Fibroblast of skin of scalp (primary cell): ENCODE measurements at places on chromosomes 5 and 9.

DNA sequence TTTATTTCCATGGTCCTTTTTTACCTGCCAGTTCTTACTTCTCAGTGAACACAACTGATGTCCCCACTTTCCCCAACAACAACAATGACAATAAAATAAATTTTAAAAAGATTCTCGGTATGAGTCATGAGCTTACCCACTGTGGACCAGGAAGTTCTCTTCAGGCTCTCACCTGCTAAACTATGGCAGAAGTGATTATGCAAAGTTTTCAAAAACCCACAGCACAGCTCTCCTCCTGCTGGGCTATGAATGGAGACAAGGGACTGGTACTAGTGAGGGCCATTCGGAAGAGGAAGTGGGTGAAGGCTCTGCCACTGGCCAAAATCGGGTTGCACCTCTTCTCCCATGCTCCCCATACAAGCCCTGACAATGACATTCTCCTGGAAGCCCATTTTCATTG, 429.4 kb downstream of the PIK3R1 start:
- no peak for DNase-seq

- DNase-seq, result peak; percentile 53
These were observed 71.8 kb downstream of the ADAMTSL1 start for GRCh38 chr9:18545636-18546360.

GRCh38 chr9:17725399-17726010, 146.6 kb downstream of the SH3GL2 start:
- DNase-seq, result no peak

DNA sequence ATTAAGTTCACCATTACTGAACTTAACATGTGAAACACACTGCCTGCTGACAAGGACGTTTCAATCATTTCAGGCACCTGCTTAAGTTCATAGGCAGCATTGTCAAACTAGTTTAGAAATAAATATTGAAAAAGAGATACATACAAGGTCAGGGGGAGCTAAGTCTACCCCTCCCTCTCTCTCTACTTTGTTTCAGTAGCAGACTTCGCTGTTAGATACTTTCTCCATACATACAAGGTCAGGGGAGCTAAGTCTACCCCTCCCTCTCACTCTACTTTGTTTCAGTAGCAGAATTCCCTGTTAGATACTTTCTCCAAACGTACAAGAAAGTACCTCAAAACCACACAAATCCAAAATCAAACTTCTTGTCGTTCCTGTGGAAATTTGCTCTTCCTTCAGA, 387.4 kb upstream of the PDE4D start:
- no peak for DNase-seq

DNA sequence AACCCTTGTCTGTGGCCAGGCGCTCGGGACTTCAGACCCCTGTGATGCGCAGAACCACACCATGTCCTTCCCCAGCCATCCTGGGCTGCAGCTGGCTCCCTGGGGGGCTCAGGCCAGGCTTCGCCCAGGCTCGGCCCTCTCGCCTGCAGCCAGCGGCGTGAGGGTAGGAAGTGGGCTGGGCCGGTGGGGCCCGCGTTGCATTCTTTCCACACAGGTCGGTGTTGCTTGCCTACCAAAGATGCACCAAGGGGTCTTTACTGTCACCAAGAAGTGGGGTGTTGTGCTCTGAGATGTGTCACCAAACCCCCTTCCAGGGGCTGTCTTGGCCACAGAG, 48.3 kb upstream of the RNF130 start:
- no peak for DNase-seq

GRCh38 chr5:16742938-16743337, 126.1 kb upstream of the RETREG1 start:
- no peak for DNase-seq

GRCh38 chr9:89153232-89154017, 25.2 kb downstream of the SHC3 start:
- DNase-seq, result peak; percentile 68

GRCh38 chr9:79312686-79313421, 258.9 kb upstream of the TLE4 start:
- no peak for DNase-seq

GRCh38 chr9:121914604-121915303, 178.4 kb downstream of the TTLL11 start:
- DNase-seq, result no peak

GRCh38 chr9:84775056-84775643, 105.6 kb downstream of the NTRK2 start:
- no peak for DNase-seq

GRCh38 chr9:131693651-131694597, 46.0 kb downstream of the RAPGEF1 start:
- DNase-seq, result no peak

DNA sequence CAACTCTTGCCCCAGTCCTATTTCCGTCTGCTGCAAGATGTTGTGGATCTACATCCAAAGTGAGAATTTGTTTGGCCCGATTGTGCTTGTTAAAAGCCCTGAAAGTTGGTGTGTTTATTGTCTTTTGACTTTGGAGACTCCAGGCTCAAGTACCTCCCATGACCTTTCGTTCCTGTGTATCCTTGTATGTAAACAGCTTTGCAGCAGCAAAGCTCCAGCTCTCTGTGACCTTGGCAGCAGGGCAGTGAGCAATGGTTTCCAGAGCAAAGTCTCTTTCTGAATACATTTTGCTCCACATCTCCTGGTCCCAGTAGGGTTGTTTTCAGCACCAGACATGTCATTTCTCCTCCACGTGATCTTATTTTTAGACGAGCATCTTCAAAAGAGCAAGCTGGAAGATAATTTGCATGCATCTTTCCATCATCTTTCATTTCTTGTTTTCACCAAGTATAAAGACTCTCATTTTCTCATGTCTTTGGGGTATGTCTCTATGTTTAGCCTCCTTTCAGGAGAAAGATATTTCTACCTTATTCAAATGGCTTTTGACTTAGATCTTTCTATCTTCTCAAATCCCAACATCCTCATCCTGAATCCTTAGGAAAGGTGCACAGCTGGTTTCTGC, 68.1 kb upstream of the ERCC6L2 start:
- DNase-seq, result no peak

GRCh38 chr5:89573345-89573744, 690.4 kb upstream of the MEF2C start:
- DNase-seq, result no peak

- DNase-seq, result no peak
These were observed 109.8 kb downstream of the GALNT10 start for GRCh38 chr5:154300207-154300883.

DNA sequence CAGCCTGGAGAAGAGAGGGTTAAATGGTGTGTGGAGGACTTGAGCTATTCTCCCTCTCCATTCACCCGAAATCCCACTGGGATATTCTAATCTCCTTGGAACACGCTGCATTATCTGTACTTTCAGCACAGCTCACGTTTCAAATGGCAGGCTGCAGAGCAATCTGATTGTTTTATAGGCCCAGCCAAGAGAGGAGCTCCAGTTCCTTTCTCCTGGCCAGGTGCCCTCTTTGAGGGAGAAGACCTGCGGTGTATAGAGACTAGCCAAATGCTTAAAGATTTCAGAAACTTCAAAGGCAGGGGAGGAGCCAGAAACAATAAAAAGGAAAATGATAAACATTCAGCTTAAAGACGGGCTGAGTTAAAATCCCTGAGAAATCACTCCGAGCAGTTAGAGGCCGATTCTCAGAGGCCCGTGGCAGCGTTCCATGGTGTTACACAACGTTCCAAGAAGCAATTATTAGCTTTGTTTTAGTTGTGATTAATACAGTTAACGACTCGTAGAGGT, 564.0 kb upstream of the KLF4 start:
- DNase-seq, result peak; percentile 61

DNA sequence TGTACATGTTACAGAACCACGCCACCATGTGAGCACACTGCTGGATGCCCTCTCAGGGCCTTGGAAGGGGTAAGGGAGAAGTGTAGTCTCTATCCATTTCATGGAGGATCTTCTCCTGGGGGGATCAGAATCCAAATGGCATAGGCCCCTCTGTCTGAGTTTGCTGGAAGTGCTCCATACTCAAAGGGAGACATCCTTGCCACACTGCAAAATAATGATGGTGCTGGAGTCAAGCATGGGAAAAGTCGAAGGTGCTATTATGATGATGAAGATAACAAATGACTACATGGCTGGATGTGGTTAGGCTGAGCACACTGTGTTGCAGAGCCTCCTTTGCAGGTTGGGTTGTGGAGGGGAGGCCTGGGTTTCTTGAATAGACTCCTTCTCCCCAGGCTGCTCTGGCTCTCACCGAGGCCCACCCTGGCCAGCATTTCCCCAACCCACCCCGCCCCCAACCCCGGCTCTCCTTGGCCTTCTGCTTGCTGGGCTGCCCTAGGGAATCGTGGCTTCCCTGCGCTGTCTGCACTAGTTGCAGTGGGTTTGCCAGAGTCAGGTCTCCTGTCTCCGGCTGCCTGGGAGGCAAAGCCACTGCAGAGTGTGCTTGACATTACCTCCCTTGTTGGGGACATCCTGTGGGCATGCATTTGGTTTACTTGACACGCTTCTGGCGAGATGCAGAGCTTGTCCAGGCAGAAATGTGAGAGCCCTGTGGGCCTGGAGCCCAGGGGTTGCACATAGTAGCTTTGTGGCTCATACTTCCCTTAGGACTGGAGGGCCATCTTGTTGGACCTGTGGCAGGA, 3.0 kb downstream of the MVB12B start:
- DNase-seq, result peak; percentile 24

- no peak for DNase-seq
These were observed 7.4 kb upstream of the IFNA1 start for GRCh38 chr9:21432672-21433425.

- DNase-seq, result no peak
These were observed 17.3 kb downstream of the VAV2 start for GRCh38 chr9:133974631-133975341.

DNA sequence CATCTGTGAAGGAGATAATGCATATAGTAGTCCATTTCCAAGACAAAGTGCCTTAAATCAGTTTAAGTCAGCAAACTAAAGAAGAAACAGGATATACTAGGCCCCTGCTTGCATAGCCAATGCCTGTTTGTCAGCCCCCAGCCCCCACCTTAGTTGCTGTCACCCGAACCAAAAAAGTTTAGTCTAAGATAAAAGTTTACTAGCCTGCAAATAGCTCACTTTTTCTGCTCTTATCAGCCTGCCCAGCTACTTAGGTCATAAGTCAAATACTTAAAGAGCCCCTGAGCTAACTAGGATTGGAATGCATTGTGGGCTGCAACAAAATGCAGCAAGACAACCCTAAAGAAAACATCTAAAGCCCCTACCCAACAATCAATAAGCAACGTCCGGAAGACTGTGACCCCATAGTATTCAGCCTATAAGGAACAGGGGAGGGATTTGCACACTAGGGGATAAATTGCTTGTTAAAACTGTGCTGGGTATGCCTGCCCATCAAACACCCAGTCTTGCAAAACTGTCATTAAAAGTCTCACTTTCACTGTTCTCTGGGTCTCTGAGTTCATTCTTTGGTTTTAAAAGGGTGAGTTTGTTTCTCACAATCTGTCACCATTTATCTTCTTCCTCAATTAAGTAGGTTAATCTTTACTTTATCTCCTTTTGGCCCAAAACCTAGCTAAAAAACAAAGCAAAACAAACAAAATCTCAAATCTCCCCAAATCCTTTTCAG, 92.4 kb upstream of the CEP78 start:
- no peak for DNase-seq

DNA sequence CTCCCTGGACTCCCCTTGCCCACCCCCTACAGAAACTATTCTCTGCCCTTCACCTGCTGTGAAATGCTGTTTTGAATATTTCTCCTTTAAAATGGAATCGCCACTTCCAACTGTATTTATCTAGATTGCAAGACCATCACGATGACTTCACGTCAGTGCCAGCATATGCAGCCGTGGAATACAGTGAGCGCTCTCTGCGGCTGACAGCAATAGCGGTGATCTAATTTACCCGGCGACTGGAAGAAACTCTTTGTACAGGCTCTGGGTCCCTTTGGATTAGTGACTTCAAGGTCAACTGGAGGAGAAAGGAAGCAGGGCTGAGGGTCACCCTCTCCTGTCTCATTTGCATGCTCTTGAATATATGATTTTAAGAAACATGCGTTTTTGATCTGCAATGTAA, 192.0 kb downstream of the IRX1 start:
- DNase-seq, result no peak

- DNase-seq, result no peak
These were observed 20.6 kb downstream of the PSMB7 start for GRCh38 chr9:124394596-124394995.

DNA sequence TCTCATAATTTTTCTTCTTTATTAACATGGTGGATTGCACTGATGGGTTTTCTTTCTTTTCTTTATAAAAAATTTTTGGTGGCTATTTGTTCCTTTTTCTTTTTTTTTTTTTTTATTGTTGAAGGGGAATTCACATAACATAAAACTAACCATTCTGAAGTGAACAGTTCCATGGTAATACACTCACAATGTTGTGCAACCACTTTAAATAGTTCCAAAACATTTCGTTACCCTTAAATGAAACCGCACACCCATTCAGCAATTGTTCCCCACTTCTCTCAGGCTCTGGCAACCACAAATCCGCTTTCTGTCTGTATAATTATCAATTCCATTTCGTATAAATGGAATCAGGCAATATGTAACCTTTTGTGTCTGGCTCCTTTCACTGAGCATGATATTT, 11.7 kb upstream of the SETX start:
- no peak for DNase-seq

GRCh38 chr5:89613222-89613956, 730.4 kb upstream of the MEF2C start:
- DNase-seq, result no peak

DNA sequence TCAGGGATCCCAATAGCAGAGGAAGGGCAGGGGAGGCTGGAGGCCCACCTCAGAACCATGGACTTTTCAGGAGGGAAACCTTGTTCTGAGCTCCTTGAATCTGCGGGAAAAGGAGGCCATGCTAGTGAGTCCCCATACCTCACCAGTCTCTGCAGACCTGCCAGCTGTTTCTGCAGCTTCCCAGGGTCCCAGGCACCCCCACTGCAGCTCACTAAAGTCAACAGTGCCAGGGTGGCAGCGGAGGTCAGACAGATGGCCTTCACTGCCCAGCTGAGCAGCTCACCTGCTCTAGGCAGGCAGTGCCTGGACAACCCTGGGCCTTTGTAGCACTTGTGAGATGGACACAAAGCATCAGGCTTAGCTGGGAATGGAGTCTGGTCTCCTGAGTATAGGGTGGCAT, 4.4 kb upstream of the SLC27A4 start:
- no peak for DNase-seq

DNA sequence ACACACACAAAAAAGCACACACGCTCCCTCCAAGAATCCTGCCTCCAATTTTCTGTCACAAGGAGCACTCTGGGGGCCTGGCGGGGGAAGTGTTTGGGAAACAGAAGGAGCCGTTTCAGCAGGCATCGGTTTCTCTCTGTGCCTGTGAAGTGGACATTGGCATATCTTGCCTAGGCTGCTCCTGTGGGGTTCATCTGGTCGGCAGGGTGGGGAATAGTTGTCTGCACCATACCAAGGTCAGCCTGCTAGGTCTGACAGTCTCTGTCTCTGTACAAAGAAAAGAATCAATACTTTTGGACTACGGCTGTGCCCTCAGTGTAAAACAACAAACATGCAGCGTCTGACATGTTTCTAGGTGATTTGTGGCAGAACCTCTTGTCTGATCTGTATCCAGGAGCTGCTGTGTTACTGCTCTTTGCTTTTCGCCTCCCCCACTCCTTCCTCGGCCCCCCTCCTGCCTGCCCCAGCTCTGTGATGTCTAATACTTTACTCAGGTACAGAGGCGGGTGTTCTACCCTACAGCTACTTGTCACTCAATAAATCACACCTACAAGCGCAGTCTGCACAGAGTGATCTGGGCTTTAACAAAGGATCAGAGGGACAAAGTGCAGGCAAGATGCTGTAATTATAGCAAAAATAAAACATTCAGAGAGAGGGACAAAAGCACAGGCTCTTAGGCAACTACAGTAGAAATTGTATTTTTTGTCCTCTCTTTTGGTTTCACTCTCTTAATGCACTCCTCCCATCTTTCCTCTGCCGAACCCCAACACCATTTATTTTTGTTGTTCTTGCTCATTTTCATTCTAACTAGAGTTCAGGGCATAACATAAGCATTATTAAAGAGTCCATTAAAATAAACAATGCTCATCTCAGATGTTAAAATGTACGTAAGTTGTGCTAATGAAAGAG, 216.7 kb downstream of the BNC2 start:
- DNase-seq, result no peak
